Right lobe of liver (tissue), 6 donors: ENCODE measurements at places on chromosomes 16 and 17.

DNA sequence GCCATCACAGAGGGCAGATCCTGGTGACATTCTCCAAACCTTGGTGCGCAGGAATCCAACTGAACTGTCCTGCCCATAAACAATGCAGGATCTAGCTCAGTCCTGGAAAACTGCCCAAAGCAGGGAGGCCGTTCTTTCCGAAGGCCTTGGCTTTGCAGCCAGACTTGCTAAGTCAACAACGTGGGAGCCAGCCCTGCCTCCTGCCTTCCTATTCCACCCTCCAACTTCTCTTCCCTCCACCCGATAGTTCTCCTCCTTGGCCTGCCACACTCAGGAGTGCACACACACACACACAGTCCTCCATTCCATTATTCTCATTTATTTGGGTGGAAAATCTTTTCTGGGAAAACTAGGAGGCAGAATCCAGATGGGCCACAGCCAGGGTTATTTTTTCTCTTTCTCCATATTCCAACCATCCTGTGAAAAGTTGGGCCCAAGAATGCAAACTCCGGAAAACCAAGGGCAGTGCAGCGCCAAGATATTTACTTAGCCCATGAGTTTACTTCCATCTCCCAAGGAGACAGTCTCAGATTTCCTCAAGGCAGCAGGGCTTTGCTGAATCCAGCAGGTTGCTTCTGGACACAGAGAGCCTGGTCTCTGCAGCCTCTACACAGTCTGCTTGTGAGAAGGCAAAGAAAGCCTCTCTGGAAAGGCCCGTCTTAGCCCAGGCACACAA, 15.8 kb downstream of the COPRS start:
- no peaks in the 10 kb centered on the region for H3K27me3 ChIP-seq
- H3K4me3 ChIP-seq, result peak overlapping the region; percentile 35
- no peaks in the 10 kb centered on the region for H3K36me3 ChIP-seq
- H3K4me1 ChIP-seq, result peaks cover 10% of the 10 kb centered on the region
- peak; percentile 76 for DNase-seq

- no peak overlapping the region for H3K27ac ChIP-seq
- no peak for DNase-seq
- no peak overlapping the region for H3K4me3 ChIP-seq
- H3K4me1 ChIP-seq, result no peaks in the 10 kb centered on the region
- H3K36me3 ChIP-seq, result peaks cover 46% of the 10 kb centered on the region
These were observed 13.3 kb upstream of the COG7 start for GRCh38 chr16:23466162-23466885.

DNA sequence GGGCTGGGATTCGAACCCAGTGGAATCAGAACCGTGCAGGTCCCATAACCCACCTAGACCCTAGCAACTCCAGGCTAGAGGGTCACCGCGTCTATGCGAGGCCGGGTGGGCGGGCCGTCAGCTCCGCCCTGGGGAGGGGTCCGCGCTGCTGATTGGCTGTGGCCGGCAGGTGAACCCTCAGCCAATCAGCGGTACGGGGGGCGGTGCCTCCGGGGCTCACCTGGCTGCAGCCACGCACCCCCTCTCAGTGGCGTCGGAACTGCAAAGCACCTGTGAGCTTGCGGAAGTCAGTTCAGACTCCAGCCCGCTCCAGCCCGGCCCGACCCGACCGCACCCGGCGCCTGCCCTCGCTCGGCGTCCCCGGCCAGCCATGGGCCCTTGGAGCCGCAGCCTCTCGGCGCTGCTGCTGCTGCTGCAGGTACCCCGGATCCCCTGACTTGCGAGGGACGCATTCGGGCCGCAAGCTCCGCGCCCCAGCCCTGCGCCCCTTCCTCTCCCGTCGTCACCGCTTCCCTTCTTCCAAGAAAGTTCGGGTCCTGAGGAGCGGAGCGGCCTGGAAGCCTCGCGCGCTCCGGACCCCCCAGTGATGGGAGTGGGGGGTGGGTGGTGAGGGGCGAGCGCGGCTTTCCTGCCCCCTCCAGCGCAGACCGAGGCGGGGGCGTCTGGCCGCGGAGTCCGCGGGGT, at the start of gene CDH1:
TSS of gene CDH1 (plus strand) at position 247 of the 684 bp plus-strand sequence. CDS start at position 371, 124 bp downstream.
- no peaks in the 10 kb centered on the region for H3K36me3 ChIP-seq
- H3K27ac ChIP-seq, result peak within 1 kb of the TSS; percentile 98
- peaks cover 34% of the 10 kb centered on the region for H3K4me1 ChIP-seq

- H3K36me3 ChIP-seq, result no peaks in the 10 kb centered on the region
- no peak overlapping the region for H3K4me3 ChIP-seq
- H3K27ac ChIP-seq, result no peak overlapping the region
These were observed 97.2 kb downstream of the ZNF18 start for GRCh38 chr17:11900041-11900476.

- no peak overlapping the region for H3K27ac ChIP-seq
- no peaks in the 10 kb centered on the region for H3K36me3 ChIP-seq
- no peak for DNase-seq
- no peaks in the 10 kb centered on the region for H3K27me3 ChIP-seq
- no peak overlapping the region for H3K4me3 ChIP-seq
These were observed 7.0 kb downstream of the NOS2 start for GRCh38 chr17:27793168-27793905.
